ENCODE measurements at places on chromosomes 7 and 10.

DNA sequence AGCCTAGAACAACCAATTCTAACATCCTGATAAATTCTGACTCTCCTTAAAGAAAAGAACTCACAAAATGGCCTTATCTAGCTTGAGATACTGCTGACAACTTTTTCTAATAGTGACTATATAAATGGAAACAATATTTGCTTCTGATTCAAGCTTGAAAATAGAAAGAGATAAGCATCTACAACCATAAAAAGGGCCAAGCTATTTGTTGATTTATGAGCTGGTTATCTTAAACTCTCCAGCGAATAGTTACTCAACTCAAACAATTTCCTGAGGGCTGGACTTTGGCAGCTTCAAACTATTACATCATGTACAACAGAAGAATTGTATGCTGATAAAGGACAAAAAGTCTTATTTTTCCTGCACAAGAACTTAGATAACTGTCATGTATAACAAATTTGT, 4.6 kb downstream of the USP54 start:
- no peak for DNase-seq

GRCh38 chr7:38122501-38122900, 55.5 kb upstream of the STARD3NL start:
- no peak for DNase-seq

- DNase-seq, result no peak
Observed at GRCh38 chr7:48366096-48366495, 194.8 kb downstream of the ABCA13 start.

DNA sequence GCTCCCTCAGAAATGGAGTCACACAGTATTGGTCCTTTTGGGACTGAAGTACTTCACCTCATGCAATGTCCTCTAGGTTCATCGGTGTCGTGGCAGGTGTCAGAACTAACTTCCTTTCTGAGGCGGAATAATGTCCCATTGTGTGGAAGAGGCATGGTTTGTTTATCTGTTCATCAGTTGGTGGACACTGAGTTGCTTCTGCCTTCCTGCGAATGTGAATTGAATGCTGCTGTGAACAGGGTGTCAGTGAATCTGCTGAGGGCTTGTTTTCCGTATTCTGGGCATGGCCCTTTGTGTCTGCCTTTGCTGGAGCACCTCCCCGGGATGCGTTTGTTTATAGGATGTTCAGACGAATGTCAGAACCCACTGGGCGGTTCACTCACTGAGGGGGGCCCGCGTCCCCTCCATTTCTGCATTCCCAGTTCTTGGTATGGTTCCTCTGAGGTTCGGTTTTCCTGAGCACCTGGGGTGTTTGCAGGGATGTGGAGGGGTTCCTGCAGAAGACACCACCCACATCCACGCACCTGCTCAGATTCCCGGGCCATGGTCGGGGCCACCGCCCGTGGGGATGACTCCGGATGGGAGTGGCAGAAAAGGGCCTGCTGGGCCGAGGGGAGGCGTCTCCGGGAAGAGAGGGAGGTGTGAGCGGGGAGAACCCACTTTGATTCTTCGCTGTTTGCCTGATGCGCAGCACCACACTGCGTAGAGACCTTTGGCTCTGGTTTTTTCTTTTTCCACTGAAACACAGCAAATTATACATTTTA, 33.1 kb downstream of the CHST12 start:
- DNase-seq, result no peak

DNA sequence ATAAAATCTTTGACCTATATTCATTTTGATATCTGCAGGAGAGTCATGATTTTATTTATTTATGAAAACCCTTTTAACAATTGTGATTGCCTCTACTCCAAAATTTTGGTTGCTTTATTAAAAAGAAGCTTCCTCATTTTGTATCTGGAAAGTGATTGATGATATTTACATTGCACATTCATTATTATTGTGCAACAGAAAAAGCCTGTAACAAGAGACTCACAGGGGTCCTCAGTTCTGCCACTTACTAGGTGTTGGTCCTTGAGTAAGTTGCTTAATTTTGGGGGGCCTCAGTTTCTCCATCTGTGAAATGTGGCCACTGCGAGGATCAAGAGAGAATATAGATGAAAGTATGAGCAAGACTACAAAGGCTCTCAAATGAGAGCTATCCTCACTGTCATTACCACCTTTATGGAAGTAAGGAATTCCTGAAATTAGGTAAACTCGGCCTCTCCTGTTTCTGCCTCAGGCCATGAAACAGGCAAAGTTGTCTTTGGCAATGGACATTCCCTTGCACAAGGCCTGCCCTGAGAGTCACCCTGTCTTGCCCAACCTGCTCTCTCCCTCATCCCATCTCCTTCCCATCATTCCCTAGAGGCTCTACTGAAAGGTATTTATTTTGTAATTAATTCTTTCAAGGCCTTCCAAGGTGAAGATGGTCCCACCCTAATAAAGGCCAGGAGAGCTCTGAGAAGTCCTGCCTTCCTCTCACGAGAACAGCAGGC, 66.1 kb upstream of the ABLIM1 start:
- DNase-seq, result no peak

- no peak for DNase-seq
Observed at GRCh38 chr7:48360574-48360973, 189.3 kb downstream of the ABCA13 start.

DNA sequence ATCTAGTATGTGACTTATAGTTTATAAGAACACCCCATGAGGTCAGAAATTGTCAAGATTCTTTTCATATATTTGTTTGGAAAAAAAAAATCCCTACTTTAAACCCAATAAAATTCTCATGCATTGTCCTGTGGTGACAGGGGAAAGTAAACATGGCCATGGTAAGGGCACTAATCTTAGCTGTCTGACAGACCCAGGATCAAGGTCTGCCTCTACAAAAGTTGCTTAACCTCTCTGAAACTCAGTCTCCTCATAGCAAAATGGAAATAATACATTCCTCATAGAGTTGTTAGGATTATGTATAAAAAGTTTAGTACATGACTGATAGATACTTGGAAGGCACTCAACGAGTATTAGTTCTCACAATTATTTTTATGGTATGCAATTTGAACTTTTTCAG, 22.3 kb upstream of the AKAP9 start:
- DNase-seq, result no peak

- no peak for DNase-seq
Observed at GRCh38 chr10:68721673-68722335, 765 bp downstream of the CCAR1 start.

DNA sequence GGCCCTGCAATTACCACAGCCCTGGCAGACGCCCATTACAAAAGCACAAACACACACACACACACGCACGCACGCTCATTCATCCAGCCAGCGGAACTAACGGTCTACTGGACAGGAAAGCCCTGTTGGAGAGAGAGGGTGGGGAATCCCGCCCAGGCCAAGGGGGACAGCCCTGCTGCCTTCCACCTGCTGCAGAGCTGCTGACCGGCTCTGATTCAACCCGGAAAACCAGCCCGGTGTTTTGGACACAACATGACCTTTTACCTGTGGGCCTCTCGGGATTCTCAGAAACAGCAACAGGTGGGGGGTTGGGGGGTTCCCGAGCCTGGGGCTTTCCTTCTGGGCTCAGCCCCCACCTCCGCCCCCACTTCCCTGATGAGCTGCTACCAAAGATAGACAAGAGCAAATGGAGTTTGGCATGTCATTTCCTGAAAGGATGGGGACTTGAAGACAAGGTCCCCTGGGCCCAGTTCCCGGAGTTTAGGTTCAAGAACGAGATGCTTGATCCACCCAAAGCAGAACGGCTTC, 18.5 kb upstream of the SERPINE1 start:
- no peak for DNase-seq

- no peak for DNase-seq
Observed at GRCh38 chr7:27128776-27129728, 1.5 kb downstream of the HOXA4 start.

DNA sequence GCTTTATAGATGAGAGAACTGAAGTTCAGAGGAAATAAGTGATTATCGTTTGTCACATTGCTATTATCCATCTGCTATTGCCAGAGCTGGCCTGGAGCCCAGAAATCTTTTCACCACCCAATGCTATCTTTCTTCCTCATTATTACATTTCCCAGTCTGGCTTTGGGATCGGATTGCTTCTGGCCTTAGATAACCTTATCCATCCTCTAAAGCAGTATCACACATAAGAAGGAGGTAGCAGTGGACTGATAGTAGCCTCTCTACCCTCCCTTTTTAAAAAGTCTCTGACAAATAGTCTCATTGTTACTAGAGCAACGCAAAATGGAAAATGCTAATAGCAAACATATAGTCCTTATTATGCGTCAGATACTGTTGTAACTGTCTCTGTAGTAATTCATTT, 1.3 kb upstream of the CLDN12 start:
- DNase-seq, result peak; percentile 97

- no peak for DNase-seq
Observed at GRCh38 chr10:17510242-17510908, 56.0 kb upstream of the ST8SIA6 start.

GRCh38 chr7:100825215-100825671, 2.1 kb downstream of the EPHB4 start:
- DNase-seq, result no peak

GRCh38 chr10:78715435-78715834, 353.3 kb upstream of the ZMIZ1 start:
- DNase-seq, result no peak

DNA sequence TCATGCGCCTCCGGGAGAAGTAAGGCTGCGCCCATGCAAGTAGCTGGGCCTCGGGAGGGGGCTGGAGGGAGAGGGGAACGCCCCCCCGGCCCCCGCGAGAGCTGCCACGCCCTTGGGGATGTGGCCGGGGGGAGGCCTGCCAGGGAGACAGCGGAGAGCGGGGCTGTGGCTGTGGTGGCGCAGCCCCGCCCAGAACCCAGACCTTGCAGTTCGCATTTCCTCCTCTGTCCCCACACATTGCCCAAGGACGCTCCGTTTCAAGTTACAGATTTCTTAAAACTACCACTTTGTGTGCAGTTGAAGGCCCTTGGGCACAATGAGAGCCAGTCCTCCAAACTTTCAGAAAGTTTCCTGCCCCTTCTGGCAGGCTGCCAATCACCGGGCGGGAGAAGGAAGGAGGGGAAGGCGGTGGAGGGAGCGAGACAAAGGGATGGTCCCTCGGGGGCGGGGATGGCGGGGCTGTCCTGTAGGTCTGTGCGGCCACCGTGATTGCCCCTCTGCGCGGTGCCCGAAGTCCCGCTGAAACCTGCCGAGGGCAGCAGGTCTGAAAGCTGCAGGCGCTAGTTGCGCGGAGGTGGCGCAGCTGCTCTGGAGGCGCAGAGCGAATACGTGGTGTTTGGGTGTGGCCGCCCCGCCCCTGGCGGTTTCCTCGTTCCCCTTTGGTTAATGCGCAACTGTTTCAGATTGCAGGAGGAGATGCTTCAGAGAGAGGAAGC, 2.1 kb downstream of the VIM start:
- no peak for DNase-seq

GRCh38 chr10:92239600-92240288, 51.1 kb downstream of the CPEB3 start:
- DNase-seq, result no peak

DNA sequence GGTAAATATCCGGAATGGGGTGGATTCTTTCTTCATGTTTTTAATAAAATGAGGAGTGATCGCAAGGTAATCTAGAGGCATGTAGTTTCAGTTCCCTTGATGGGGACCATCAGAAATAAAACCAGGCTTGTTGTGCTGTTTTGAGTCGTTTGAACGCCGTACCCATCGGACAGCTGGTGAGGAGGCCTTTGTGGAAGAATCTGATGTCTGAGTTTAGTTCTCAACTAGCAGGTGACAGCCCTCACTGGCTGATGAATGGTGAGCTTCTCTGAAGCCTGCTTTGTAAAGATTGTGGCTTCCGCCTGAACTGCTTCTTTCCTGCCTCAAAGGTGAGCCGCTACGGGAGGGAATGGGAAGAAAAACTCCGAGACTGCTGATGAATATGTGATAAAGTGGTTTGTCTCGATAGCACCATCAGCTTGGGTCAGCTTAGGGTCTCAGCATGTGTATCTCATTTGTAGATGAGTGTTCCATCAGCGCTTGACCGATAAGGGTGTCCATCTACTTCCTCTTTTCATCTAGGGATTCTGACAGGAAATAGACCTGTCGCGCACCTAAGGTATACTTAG, 977 bp downstream of the TMEM248 start:
- no peak for DNase-seq

- DNase-seq, result no peak
Observed at GRCh38 chr10:80894311-80894791, 356.6 kb downstream of the SH2D4B start.

GRCh38 chr10:52801947-52802346, 29.4 kb upstream of the MBL2 start:
- no peak for DNase-seq

DNA sequence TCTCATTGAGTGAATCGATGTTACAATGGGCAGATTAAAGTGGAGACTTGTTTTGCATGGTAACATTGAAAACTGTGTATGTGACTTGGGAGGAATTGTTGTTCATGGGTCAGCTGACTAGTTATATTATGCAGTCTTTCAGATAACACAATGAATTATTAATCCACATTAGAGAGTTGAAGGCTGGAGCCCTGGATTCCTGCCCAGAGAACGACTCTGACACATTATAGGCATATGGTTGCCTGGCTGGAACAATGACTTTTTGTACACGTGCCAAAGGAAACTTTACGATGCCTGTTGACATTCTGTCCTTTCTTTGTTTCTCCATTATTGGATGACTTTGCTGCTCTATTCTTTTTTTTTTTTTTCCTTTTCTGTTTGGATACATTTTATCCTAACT, 52.3 kb upstream of the TMEM229A start:
- DNase-seq, result peak; percentile 89

DNA sequence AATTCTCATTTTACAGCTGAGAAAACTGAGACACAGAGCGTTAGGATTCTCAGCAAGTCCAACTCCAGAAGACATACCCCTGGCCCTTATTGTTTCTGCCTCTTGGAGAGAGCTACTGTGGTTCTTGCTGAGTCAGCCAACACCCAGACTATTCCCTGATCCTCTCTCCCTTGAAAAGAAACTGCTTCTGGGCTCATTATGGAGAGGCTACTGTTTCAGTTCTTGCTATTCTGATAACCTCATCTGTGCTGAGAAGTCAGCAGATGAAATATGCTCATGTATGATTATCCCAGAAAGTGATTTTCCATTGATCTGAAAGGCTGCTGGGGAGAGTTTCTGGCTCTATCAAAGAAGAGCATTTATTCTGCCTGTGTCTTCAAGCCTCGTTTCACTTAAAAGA, 455.6 kb upstream of the COBL start:
- DNase-seq, result no peak

GRCh38 chr10:110843031-110843430, 28.7 kb upstream of the PDCD4 start:
- peak; percentile 56 for DNase-seq

- DNase-seq, result no peak
Observed at GRCh38 chr7:96679886-96680285, 29.8 kb downstream of the SEM1 start.

DNA sequence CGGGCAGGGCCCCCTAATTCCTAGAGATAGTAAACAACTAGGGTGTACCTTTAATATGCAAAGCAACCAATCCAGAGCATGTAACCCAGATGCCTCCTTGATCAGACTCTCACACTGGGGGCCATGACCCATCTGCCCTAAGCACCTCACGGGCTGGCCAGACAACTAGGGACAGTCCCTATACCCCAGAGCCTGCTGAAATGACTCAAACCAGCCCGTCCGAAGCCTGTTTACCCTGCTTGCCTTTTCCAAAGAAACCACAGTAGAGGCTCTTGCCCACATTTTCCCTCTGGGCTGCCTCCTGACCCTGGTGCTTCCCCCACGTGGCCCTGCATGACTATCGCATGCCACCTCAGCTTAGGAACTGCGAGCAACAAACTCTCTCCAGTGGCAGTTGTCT, 46.2 kb downstream of the RGS10 start:
- DNase-seq, result no peak
